ENCODE measurements at places on chromosomes 5 and 9. TPM values are rescaled to one million over a fixed set of nuclear protein-coding genes. Genes with fewer than 3 reads are reported as not detected.

Gene GABRA6
- not detected for total RNA-seq

Gene GABRA1
- not detected for total RNA-seq

Gene IFNA21
- total RNA-seq: not detected

Gene GARNL3
- total RNA-seq: 18.7 TPM

Gene LRRC26
- total RNA-seq: not detected

- no peak for DNase-seq
Measured at GRCh38 chr5:123297198-123297831, 125.9 kb downstream of the CEP120 start.

DNA sequence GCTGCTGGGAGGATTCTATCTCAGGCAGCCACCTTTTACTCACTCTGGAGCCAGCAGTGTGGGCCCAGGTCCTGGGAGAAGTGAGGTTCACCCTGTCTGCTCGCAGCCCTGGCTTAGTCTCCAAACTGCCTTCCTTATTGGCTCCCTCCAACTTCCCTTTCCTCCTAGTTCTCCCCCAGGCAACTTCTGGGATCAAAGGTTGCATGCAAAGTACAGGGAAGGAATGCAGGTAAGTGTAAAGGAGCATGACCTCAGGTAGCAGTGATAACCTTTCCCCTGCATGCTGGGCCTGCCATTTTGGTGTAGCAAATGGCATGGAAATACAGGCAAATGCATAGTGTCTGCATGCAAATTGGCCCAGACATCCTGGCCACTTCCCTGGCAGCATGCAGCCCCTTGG is 53.8 kb upstream of the ARAP3 start:
- DNase-seq: no peak

GRCh38 chr5:68303754-68304420 is 88.3 kb downstream of the PIK3R1 start:
- no peak for DNase-seq

DNA sequence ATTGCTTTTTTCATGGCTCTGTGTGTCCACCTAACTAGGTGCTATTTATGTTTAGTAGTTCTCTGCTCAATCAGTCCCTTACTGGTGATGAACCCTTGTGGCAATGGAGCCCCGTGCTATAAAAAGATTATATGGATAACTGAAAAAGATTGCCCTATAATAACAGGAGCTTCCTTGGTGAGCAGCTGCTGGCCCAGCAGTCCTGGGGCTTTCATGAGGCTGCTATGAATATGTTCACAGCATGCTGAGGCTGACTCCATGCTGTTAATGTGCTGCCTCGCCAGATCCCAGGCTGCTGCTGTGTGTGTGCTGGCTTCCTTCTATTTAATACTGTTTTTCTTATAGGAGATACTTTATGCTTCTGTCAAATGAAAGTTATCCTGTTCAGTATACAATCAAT is 357.5 kb downstream of the TAF11L14 start:
- DNase-seq: no peak

DNA sequence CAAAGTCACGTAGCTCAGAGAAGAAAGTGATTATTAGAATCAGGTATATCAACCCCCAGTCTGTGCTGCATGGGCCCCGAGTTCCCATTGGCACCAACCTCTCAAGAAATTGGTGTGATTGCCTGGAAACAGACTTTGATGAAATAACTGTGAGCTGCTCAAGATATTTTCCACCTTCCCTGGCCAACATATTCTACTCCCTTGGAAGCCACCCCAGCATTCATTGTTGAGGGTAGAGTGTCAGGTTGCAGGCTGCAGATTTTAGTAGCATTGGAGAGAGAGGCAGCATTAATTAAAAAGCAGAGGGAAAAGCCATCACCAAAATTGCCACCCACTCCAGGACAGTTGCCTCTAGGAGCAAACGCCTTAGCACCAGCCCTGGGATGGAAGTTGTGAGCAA is 154.2 kb upstream of the TNPO1 start:
- DNase-seq: no peak

- DNase-seq: no peak
Measured at GRCh38 chr5:169637085-169637548, at the start of gene DOCK2. Gene DOCK2, plus strand, starts transcription at chr5:169637275. Its CDS starts 52 bp downstream, at chr5:169637327.

- DNase-seq: no peak
Measured at GRCh38 chr5:37900692-37901091, 60.9 kb upstream of the GDNF start.

GRCh38 chr9:137275588-137276472 is 1.7 kb upstream of the TOR4A start:
- DNase-seq: no peak

All from omental fat pad (tissue), 4 donors.